ENCODE measurements at places on chromosomes 7 and 10.

- no peak for DNase-seq
These were observed 37.9 kb upstream of the AKR1C2 start for GRCh38 chr10:5041471-5042023.

DNA sequence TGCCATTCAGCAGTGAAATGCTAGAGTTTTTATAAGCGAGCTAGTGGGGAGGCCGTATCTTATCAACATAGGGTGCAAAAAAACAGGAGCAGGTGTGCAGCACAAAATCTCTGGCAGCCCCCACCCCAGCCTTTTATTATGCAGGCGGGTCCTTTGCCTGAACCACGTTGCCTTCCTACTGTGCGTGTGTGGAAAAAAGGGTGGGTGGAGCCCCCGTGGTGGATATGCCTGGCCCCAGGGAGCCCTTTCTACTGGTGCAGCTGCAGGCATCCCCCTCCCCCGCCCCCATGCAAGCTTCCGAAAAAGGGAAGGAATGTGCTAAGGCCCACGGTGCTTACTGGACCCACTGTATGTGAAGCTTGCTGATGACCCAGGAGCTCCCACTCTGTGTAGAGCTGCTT, 175.9 kb downstream of the USP6NL start:
- DNase-seq: no peak

- DNase-seq: no peak
These were observed 163.2 kb upstream of the SHH start for GRCh38 chr7:155975490-155975889.

- DNase-seq: peak; percentile 11
These were observed 1.0 kb downstream of the NT5C2 start for GRCh38 chr10:103192089-103192450.

DNA sequence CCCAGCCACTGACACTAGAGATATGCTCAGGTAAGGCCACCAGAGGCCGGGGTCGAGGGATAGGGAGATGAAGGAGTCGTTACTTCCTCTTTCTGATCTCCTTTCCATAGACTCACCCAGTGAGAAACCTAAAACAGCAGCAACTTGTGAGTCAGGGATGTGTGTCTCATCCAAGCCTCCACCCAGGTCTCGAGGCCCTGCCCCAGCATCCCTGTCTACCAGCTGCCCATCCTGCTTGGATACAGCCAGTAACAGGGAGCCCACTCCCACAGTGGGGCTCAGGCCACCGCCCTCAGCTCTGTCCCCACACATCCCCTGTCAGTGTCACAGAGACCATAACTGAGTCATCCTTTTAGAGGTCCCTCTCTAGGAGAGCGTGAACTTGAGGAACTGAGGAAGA, 49.6 kb upstream of the CHST15 start:
- no peak for DNase-seq

DNA sequence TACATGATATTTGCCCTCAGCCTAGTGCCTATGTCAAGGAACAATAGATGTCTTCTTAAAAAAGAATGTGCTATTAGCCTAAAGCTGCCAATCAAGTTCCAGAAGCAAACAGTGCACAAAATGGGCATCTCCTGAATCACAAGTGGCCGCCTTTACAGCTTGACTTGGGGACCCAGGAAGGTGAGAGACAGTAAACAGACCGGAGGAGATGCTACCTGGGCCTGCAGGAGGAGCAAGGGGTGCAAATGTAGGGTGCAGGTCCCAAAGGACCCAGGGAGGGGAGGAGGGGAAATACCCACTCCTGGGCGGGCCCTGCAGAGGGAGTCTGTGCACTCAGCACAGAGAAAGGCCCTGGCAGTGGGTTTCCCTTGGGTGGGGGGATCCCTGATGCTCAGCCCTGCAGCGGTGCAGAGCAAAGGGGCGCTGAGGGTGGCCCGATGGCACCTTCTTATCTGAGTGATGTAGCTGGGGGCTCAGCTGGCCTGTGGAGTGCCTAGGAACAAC, 147.7 kb downstream of the WDR11 start:
- DNase-seq: no peak

GRCh38 chr10:130357951-130358350, 221.8 kb downstream of the GLRX3 start:
- DNase-seq: no peak

DNA sequence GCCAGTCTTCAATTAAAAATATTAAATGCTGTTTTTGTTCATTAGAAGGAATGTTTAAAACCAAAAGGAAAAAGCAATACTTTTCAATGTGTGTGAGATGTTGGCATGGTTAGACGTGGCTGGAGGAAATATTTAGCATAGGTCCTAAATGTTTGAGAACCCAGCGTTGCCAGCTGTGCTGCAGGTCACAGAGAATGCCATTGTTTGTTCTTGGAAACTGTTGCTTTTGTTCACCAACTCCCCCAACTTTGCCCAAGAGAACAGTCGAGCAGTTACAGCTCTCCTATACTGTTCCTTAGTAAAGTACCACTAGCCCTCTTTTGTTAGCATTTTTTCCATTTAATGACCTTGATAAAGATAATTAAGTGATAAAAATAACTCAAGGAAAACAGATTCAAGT, 44.5 kb upstream of the ELMO1 start:
- no peak for DNase-seq

DNA sequence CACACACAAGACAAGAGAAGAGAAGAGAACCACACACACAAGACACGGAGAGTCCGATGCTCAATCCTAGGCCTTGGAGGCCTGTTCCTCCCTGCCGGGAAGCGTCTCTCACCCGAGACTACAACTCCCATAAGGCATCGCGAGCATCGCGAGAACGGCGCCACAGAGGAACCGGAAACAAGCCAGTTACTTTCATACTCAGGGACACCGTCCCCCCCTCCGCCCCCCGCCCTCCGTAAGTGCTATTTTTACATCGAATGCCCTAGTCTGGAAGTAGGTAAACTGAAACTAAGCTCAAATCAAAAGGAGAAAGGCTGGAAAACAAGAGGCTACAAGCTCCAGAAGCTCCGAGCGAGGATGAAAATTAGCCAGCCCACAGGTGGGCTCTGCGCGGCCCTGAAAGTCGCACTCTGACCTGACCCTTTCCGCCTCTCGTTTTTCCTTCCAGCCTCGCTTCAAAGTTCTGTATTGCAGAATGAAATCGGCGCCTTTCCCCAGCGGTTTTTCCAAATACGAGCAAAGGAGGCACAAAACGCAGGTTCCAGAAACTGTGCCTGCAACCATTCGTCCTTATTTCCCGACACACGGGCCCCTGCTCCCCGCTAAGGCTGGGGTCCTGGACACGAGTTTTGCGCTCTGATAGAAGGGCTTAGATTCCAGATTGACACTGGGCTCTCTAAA, 11.5 kb upstream of the DNAJC12 start:
- peak; percentile 86 for DNase-seq

DNA sequence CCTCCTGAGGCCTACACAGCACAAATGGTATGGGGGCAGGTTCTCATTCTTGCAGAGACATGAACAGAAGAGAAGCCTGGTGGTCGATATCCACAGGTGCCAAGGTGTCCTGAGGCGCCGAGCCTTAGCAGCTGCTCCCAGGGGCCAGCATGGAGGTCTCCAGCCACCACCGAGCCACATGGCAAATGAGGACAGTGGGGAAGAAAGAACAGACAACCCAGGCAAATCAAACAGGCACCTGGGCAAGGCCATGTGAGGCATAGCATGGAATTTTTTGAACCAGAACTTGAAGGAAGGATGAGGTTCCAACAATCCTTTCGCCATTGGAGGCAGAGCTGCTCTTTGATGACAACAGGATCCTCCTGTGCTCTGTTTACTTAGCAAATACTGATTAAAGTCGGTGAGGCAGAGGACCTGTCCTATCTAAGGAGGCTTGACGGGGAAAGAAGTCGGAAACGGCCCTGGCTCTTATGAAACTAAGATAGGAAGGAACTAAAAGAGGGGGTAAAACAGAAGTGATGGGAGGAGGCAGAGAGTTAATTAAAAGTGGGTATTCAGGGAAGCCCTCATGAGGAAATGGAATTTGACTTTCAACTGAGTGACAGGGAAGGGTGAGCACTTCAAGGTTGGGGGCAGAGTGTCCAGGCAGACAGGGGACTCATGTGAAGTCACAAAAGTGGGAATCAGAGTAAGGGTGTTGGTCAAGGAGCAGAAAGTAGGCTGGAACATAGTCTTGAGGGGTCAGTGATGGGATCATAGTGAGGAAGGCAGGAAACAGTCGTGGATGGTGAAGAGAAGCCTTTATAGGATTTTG, 8.6 kb upstream of the CALML3 start:
- no peak for DNase-seq

- DNase-seq: no peak
These were observed 85.6 kb upstream of the KDM7A start for GRCh38 chr7:140262242-140262903.

DNA sequence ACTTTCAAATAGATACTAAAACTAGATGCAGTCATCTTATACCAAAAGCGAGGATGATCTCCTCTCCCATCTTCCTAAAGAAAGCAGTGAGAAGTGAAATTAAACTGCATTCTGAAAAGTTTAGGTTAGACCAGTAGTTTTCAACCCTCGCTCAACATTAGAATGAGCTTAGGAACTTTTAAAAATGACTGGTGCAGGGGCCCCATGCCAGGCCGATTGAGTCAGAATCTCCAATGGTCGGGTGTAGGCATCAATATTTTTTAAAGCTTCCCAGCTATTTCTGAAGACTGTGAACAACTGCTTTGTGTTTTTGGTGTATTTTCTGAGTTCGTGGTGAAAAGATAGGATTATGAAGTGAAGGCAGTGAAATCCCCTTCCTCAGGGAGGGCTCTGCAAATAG, 146.0 kb downstream of the VTI1A start:
- DNase-seq: no peak

- no peak for DNase-seq
These were observed 116.7 kb downstream of the PRKCQ start for GRCh38 chr10:6463366-6463765.

DNA sequence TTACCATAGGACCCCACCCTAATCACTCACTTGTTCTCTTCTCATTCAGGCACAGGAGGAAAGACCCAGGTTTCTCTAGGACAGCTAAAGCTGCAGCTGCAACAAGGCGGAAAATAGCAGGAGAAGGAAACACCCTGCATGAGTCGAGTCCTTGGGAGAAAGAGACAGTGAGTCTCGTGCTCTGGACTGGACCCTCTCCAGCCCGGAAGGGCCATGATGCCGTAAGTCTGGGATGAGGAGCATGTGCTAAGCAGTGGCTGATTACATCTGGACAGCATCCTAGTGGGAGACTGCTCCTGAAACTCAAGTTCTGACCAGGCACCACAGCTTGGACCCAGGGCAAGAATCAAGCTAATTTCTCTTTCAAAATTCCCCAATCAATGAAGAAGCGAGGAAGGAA, 39.4 kb downstream of the FBXW4 start:
- no peak for DNase-seq

- DNase-seq: no peak
These were observed 227.7 kb downstream of the ADAM12 start for GRCh38 chr10:126160571-126160970.

All from germinal center (tissue), 1 donor.